Right renal pelvis (tissue), 4 donors: ENCODE measurements at places on chromosomes 13 and 19. TPM values are rescaled to one million over a fixed set of nuclear protein-coding genes. Genes with fewer than 3 reads are reported as not detected.

GRCh38 chr19:17170538-17171297 is 44.4 kb upstream of the USE1 start:
- DNase-seq, result no peak

- no peak for DNase-seq
These were observed 646.9 kb upstream of the PCDH9 start for GRCh38 chr13:67877031-67877430.

GRCh38 chr13:25181597-25181996 is 9.5 kb upstream of the AMER2 start:
- no peak for DNase-seq

- no peak for DNase-seq
These were observed 4.7 kb downstream of the RPL28 start for GRCh38 chr19:55390461-55390880.

Gene CEACAM19
- 16.3 TPM for polyA plus RNA-seq
